CD4-positive, alpha-beta T cell treated with Interleukin-12 subunit alpha and Interleukin-12 subunit beta, for 1 hour (primary cell): ENCODE measurements at places on chromosomes 3 and 15.

DNA sequence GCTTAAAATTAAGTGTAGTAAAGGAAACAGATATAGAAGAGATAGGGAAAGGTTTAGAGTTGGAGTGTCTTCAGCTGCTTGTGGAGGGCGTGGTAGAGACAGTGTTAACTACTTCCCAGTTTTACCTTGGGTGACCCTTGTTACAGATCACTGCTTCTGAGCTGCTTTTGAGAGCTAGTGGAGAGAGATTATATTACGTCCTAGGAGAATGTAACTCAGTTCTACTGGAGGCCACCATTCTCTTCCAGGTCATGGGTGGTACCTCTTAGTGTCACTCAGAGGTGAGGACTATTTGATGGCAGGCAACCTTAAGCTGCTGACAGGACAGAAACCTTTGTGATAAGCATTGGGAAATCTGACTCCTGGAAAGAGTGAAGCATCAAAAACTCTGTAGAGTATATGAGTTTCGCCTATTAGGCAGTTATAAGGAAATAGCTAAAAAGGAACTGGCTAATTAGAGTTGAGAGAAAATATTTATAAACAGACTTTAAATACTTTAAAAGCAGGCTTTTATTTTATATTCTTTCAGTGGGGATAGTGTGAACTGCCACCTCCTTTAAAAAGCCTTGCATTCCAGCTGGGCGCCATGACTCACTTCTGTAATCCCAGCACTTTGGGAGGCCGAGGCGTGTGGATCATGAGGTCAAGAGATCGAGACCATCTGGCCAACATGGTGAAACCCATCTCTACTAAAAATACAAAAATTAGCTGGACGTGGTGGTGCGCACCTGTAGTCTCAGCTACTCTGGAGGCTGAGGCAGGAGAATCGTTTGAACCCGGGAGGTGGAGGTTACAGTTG, 106.5 kb downstream of the ZNF609 start:
- no peak for DNase-seq

- no peak for DNase-seq
Measured at GRCh38 chr3:71942432-71943187, 157.7 kb upstream of the PROK2 start.

DNA sequence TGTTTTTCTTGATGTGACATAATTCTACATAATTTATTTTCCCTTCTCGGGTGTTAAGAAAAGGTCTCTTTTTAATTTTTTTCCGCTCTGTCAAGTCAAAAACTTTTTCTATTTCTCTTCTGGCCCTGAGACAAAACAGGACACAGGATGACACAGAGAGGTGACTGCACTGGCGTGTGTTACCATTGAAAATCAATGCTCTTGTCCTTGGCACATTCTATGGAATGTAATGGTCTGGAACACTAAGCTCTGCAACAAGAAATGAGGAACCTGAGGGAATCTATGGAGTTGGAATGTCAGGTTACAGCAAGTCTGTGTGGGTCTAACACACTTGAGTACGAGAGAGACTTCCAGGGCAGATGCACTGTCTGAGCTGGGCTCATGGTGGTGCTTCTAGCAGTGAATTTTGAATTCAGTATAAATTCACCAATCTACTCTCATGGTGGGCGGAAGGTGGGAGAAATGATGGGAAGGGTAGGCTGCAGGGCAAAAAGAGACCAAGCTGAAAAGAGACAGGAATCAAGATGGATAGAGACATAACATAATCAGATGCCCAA, 508.3 kb downstream of the TUSC7 start:
- no peak for DNase-seq

- DNase-seq = no peak
Measured at GRCh38 chr3:156207802-156208685, 87.7 kb downstream of the KCNAB1 start.

- no peak for DNase-seq
Measured at GRCh38 chr15:45377609-45378148, 665 bp downstream of the GATM start.

DNA sequence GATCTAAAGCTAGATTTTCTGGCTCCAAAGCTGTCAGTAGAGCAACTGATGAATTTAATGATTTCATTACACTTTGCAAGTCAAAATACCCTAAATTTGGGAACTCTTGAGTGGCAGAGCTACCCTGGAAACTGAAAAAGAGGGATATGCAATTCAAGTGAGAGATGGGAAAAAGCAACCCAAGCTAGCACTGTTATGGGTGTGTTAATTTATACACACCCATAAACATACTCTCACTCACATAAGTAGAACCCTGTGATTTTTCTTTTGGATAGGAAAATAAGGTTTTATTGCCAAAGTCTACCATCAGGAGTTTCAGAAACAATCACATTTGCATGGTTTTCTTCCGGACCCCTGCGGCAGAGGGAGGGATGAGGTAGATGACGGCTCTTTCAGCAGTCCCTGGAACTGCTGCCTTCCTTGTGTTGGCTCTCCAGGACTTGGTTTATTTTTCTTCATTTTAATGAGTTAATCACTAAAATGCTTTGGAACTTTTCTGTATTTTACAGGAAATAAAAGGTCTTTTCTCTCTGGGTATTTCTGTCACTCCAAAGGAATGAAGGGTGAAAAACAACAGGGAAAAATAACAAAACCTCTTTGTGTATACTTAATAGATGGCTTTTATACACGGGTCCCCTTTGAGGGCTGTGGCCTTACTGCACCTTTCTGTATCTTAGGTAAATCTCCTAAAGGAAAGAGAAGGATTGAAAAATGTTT, 63.8 kb downstream of the TTC23 start:
- no peak for DNase-seq

DNA sequence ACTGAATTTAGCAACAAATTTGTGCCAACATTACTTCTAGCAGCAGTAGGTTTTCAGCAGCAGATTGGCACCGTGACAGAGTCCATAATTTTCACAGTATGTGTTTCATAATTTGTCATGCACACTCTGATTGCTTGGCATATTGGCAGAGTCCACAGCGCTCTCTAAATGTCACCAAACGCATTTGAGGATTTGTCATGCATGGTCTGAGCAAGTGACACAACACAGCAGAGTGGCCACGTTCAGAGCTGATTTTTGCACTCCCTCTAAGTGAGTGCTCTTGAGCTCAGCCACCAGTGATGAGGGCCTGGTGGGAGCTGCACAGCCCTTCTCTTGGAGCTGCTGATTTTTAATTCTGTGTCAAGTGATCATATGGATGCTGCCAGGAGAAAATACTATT, 1270.8 kb downstream of the ROBO1 start:
- DNase-seq = no peak

DNA sequence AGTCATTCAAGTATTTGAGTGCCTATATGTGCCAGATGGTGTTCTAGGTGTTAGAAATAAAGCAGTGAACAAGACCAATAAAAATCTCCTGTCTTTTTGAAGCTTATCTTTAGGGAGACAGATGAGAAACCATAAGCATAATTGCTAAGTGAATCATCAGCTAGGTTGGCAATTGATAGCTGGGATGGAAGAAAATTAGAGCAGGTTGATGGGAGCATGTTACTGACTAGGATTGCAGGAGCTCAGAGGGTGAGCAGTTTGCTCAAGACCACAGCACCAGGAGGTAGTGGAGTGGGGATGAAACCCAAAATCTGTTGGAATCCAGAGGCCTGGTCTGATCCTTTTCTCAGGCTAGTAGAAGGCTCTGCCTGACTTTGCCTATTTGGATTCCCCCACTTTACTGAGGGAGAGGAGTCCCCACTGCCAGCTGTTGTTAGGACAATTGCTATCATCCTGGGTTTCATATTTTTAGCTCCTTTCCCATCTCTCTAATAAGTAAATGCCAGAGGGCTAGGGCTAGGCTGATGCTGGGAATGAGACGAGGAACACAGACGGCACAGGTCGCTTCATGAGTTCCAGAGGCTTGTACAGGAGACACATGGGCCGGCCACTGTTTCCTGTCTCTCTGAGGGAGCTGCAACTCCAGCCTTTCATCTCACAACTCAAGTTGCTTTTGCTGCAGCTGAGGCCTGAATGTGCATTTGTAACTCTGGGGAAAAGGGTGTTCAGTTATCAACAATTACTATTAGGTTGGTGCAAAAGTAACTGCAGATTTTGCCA, 102.9 kb downstream of the CACNA1D start:
- DNase-seq = no peak

DNA sequence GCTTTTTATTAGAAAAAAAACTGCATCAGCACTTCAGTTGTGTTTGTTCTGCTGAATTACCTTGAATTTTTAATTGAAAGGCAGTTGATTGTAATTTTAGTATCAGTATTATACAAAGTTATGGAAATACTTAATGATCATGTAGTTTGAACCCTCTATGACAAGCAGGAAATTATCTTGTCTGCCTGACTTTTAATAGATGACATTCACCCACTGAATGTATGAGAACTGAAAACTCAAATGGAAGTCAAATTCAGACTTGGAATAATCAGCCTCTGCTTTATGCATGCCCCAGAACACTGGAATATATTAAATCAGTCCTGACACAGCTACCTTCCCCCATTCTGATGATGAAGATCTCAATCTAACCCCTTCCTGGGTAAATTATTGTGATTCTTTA, 73.5 kb downstream of the SLC49A4 start:
- no peak for DNase-seq

DNA sequence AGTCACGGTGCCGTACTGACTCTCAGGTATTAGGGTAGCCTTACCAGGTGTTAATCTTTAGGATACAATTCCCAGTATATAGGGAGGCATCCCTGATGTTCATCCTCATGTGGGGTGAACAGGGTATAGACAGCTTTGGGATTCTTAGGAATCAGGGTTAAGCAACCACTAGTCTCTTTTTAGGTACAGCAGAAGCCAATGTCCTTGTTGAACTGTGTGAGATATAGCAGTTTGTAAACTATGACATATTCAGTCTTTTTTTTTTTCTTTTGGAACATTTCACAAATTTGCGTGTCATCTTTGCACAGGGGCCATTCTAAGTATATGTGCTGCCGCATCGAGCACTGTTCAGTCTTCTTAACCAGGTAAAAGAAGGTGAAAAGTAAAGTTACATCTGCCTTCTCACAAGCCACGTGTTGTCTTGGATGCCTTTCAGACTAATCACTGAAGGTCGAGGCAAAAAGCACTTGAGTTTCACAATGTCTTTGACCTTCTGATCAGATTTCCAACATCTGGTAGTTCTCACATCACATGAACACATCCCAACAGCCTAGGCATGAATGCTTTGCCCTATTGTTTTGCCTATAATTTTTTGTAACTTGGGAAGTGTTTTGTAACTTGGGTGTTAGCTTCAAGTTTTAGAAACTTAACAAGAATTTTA, 17.2 kb downstream of the TSEN2 start:
- no peak for DNase-seq

GRCh38 chr3:188734395-188734794, 437.4 kb upstream of the TPRG1 start:
- DNase-seq = no peak

- DNase-seq = no peak
Measured at GRCh38 chr3:108234387-108234957, 12.2 kb upstream of the IFT57 start.

GRCh38 chr3:8650583-8651416, 6.2 kb upstream of the SSUH2 start:
- DNase-seq = no peak

- no peak for DNase-seq
Measured at GRCh38 chr15:94692710-94693109, 461.3 kb downstream of the MCTP2 start.

- DNase-seq = no peak
Measured at GRCh38 chr15:85008474-85009260, 27.0 kb downstream of the PDE8A start.

DNA sequence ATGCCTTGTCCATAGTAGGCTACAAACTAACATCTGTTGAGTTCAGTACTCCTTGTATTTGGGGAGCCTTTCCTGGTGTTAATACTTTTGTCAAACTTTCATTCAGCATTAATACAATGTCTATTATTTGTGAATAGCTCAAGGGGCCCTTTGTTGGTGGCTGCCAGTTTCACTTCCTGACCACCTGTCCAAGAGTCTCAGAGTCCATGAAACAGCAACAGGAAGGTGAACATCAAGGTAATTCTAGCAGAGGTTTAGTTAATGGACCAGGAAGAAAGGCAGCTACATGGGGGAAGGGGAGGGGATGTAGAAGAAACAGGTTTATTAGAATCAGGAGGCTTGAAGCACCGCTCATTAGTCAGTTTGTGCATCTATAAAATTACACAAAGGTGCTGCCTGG, 386.9 kb downstream of the PDCD6IP start:
- DNase-seq = no peak

DNA sequence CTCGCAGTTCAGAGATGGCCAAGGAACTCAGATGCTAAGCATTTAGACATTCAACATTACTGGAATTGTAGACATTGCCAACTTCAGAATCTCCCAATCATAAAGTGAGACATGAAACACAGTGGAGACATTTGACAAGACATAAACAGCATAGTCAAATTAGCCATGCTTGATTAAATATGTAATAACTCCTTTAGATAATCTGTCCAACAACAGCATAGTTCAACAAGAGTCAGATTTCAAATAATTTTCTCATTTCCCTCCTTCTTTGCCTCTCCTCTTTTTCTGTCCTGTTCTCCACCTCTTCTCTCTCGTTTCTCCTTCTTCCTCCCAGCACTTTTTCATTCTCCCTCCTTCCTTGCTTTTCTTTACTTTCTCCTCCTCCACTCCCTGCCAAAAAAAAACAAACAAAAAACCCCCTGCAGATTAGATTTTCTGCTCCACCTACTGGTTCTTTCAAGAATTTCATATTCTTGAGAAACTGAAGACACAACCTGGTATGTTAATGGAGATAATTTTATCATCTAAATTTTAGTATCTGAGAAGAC, 20.2 kb downstream of the CPOX start:
- DNase-seq = peak; percentile 59

DNA sequence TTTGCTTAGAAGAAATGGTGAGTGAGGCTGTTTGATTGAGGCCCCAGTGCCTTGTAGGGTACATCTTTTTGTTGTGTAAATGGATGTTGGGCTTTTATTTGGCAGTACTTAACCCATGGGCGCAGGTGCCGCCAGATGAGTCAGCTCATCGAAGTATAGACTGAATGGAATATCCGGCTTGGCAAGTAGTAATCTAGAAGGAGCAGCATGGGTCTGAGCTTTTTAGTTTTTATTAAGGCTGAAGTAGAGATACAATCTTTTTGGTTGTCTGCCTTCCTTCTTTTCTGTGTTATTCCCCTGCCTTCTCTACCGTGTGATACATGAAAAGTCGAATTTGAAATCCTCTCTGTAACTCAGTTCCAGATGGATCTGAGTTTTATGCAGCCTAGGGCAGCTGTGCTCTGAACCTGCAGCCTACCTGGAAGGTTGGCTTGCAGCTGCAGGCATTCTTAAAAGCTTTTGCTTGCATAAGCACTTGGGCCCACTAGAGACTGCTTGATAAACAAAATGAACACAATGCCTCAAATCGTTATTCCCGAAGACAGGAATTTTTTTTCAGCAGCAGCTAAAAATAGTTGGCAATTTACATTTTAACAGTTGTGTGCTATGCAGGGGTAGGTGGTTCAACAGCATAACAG, 177.5 kb upstream of the CGNL1 start:
- no peak for DNase-seq

DNA sequence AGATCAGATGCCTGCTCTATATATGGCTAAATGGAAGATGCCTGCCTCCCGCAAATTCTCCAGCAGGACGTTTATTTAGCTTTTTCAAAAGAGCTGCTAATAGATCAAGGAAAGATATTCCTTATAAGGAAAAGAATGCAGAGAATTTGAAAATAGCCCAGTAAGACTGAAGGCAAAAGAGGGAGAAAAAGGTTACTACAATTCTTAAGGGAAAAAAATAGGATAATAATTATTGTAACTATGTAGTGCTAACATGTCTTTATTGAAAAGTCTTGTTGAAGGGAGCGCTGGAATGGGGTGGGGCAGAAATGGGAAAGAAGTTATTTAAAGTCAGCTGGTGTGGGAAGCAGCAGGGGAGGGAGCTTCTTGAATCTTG, 2.9 kb downstream of the TPM1 start:
- DNase-seq = no peak

GRCh38 chr3:78940128-78940527, 827.7 kb downstream of the ROBO1 start:
- no peak for DNase-seq

GRCh38 chr3:65004306-65004705, 316.5 kb upstream of the ADAMTS9 start:
- no peak for DNase-seq
